ENCODE measurements at places on chromosomes 4 and X.

- DNase-seq = no peak
These were observed 45.7 kb upstream of the INTU start for GRCh38 chr4:127586922-127587571.

DNA sequence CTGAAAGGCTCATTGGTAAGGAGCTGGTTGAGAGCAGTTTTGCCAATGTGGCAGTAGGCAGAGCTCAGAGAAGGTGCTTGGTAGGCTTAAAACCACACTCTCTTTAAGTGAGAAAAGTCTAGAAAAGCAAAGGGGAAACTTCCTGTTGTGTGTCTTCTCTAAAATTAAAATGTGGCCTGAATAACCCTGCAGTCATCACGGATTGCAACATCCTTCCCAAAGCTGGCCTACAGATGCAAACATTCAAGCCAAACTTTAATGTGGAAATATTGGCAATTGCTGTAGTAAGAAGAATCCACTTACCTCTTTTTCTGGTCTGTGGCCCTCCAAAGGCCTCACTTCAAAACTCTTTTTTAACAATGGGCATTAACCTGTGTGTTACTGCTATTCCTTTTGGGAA, 348.5 kb downstream of the OPHN1 start:
- no peak for DNase-seq

GRCh38 chrX:15163131-15163530, 106.8 kb downstream of the ASB9 start:
- DNase-seq = no peak

GRCh38 chr4:27327421-27328181, 467.0 kb downstream of the STIM2 start:
- DNase-seq = no peak

DNA sequence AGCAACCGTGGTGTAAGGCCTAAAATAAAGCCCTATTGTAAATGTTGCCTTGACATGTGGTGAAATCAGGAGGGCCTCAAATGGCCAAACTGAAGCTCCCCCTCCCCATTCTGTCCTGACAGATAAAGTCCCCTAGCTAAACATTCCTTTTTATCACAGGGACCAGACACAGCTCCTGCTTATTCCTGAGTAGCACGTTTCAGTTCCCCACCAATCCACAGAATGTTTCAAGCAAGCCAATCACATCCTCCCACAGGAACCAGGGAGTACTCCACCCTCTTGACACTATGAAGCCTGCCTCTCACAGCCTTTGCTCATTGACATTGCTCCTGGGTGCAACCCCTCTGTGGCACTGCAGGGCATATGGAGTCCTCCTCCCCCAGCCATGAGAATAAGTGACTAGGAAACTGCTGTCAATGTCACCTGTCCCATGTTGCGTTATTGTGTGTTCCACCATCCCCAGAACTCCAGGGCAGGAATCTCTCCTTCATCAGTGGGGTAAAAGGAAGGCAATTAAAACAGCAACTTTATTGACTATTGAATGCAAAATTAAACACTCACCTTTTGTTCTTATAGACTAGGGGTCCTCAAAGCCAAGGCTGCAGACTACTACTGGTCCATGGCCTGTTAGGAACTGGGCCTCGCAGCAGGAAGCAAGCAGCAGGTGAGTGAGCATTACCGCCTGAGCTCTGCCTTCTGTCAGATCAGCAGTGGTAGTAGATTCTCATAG, 128.1 kb downstream of the COL25A1 start:
- no peak for DNase-seq

DNA sequence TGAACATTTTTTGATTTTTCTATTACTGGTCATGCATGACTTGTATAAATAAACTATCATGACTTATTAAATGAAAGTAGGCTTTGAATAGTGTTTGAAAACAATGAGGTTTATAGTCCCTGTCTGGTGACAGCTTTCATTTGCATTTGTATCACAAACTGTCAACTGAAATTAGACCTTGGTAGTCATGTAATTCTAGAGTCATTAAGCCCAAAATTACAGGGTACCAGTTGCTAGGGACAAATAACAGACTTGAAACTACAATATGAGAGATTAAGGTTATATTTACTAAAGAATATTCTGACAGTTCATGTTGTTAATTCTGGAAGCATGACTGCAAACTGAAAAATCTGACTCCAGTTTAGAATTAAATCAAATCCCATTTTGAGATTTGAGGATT, 9.2 kb upstream of the VAMP7 start:
- DNase-seq = no peak

GRCh38 chrX:122026665-122027064, 979.3 kb downstream of the GLUD2 start:
- no peak for DNase-seq

DNA sequence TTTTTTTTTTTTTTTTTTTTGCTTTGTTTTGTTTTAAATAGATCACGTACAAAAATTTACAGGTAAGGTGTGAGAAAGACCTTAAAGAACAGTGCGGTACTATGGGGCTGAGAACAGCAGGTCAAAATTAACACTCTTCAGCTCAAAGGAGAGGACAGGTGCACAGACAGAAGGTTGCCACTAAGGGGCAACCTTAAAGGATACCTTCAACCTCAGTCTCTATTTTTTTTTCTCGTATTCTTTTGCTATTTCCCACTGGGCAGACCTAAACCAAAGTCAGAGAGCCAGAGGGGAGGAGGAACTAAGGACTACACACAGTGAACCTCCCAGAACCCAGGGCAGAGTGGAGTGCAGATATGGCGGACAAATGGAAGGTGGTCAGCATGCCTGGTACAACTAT, 1984.3 kb upstream of the IGFBP7 start:
- no peak for DNase-seq

GRCh38 chrX:70257423-70258288, 2.3 kb downstream of the P2RY4 start:
- DNase-seq = no peak

- DNase-seq = no peak
These were observed 605.1 kb downstream of the KCTD8 start for GRCh38 chr4:43843501-43843900.
